ENCODE measurements at places on chromosomes 4 and X.

DNA sequence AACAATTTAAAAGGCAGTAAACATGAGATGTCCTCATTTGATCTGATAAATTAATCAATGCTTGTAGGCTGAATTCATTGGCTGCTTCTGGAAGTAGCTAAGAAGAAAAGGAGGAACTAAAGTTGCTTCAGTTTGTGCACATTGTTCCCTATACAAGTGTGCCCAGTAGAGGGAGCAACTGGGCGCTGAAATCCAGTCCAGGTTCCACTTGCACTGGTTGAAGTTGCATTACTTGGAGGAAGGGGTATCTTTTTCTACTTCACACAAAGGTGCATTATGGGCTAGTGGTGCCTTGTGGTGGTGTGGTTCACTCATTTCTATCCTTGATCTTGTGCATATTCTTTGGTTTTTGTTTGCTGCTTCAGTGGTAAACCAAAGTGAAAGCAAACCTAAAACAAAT is 67.9 kb upstream of the SOX3 start:
- DNase-seq, result no peak

- DNase-seq, result no peak
Observed at GRCh38 chrX:112868586-112868985, 28.0 kb upstream of the AMOT start.

DNA sequence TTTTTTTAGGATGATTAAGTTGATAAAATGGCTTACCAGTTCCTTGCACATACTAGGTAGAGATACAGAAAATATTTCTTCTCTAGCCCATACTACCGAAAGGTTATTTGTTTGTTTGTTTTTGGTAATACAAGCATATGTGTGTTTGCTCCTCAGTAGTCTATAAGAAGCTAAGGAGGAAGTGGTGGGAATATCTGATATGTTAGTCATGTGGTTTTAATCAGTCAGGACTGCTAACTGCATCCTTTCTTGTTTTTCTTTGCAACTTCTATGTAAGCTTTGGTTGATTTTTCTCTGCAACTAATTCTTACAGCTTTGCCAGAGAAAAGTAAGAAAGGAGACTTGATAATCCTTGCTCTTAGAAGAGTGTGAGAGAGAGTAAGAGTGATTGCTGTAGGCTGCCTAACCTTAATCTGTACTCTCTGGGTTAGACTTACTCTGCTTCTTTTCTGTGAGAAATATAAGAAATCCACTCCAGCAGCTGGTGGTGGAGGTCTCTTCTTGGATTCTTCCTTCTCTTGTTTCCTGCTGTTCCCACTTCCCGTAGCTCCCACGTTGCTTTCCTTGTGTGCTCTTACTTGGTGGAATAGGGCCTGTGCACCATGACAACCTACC is 28.3 kb downstream of the SEPTIN11 start:
- DNase-seq, result no peak

GRCh38 chrX:69085826-69086225 is 79.4 kb downstream of the PJA1 start:
- no peak for DNase-seq

DNA sequence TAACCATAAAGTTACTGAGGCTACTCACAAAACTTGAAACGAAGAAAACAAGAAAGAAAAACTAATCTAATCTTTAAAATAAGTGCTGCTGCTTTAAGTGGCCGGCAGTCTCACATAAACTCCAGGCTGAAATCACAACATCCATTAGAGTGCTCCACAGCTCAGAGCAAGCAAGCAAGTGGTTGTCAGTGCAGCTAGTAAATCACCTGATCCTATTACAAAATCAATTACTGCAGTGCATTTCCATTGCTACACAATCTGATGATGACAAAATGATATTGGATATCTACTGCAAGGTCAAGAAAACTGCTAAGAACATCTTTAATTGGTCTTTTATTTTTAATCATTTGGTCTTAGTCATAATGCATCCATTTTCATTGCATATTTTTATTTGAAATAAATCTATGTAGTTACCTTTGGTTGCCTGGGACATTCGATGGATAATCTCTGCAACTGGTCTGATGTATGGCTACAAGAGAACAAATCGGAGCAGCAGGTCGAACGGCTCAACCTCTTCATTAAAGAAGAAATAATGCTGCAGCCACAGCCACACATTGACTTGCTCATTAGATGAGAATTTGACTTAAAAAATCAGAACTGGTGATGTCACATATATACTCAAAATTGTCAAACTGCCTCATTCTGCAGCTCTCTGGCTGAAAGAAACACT is 87.7 kb downstream of the FBXW7 start:
- no peak for DNase-seq

DNA sequence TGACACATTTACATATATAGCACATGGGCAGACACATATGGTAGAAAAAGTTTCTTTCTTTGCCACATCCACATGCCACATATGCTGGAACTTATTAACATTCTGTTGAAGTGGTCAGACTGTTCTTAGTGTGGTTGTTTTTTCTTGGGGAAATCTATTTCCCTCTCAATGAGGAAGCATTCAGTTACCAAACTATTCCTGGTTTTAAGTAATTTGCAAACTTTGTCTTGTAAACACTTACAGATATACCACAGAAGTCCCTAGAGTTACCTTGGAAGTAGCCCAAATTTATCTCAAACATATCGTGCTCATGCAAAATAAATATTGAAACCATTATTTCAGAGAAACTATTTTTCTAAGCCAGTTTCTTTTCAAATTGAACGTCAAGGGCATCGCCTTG is 625.5 kb upstream of the INTU start:
- no peak for DNase-seq

GRCh38 chr4:29153642-29154041 is 1566.5 kb upstream of the PCDH7 start:
- DNase-seq, result no peak

DNA sequence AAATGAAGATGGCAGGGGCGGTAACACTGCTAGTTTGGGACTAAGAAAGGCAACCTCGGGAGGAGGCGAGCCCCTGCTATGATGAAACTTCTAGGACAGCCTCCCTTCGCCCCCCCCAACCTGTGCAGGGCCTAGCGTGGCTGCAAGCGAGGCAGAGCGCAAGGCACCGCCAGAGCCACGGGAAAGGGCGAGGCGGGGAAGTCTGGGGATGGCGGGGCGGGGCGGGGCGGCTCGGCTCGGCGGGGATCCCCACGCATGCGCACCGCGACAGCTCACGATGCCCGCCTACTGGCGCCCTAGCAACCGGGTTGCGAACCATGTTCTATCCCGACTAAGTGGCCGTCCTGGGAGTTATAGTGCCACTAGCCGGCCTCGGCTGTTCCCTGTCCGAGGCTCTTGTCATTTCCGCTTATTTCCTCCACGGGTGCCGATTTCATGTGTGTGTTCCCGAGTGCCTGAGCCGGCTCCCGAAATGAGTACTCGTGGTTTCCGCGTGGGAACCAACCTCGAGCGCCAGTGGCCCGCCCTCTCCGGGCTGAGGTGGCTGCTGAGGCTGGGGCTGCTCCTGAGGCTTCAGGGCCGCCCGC is 28.7 kb upstream of the RBMX start:
- DNase-seq, result peak; percentile 57

DNA sequence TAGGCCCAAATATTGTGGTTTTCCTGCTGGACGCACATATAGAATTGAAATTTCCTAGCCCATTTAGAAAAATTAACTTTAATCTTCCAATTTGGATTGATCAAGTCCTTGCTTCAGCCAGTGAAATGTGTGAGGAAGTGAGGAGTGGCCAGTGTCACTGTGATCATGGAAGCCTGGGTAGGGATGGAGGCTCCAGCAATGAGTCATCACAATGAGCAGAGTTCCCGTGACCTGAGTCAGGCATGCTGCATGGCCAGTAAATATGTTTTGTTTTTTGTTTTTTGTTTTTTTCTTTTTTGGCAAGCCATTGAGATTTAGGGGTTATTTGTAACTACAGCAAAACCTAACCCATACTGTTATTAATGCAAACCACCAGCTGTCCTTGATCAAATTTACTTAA is 52.1 kb downstream of the IDS start:
- DNase-seq, result no peak

Data from NCI-H446 treated with DMSO at 0.1 percent for 48 hours (cell line).